Renal pelvis (tissue), 12 donors: ENCODE measurements at places on chromosomes 12 and 14.

- no peak for DNase-seq
Measured at GRCh38 chr12:106010741-106011140, 128.0 kb downstream of the NUAK1 start.

DNA sequence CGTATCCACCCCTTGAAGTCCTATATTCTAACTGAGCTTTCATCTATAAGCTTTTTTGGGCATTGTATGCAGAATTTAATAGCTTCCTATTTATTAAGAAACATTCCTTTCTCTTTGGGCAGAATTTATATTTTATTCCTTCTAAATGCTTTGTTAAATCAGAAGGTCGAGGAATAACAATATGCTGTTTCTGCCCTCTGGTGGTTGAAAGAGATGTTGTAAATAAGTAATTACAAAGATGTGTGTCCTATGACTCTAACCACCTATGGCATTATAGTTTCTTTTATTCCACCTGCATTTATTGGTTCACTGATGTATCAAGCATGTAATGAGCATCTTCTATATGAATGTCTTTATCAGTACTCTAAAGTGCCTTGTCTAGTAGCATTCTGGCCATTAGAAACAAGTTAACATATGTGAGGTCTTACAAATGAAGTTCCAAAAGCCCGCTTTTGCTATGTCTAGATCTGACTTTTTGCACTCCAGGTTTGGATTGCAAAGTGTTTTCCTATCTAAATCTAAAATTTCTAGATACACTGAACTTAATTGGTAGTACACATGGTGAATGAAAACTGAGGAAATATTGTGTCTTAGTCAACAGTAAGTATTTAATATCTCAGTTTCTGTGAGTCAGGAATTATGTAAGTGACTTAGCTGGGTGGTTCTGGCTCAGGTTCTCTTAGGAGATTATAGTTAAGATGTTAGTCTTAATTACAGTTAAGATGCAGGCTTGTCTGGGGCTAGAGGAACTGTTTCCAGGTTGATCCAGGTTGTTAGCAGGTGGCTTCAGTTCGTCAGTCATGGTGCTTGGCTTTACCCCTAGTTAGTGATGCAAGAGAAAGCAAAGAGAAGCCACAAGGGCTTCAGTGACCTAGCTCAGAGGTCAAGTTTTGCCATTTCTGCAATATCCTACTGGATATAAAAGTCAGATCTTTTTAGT, 57.5 kb downstream of the PLEKHA5 start:
- DNase-seq = peak; percentile 58

- no peak for DNase-seq
Measured at GRCh38 chr12:57614178-57614947, 3.1 kb downstream of the ARHGEF25 start.

DNA sequence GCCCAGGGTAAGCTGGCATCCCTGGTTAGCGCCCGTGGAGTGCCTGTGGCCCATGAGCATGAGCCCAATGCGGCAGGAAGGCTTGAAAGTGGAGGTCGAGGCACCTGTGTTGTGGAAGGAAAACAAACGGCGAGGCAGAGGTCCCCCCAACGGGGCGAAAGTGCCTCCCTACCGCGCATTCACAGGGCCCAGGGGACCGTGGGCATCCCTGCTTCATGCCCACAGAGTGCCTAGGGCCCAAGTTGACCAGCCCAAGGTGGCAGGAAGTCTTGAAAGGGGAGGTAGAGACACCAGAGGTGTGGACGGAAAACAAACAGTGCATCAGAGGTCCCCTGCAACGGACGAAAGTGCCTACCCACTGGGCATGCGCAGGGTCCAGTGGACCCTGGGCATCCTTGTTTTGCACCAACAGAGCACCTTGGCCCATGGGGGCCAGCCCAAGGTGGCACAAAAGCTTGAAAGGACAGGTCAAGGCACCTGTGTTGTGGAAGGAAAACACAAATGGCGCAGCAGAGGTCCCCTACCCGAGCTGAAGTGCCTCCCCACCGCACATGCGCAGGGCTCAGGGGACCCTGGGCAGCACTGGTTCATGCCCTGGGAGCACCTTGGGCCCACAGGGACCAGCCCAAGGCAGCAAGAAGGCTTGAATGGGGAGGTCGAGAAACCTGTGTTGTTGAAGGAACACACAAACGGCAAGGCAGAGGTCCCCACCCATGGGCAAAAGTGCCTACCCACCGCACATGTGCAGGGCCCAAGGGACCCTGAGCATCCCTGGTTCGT, 377.5 kb downstream of the ALG10 start:
- no peak for DNase-seq

DNA sequence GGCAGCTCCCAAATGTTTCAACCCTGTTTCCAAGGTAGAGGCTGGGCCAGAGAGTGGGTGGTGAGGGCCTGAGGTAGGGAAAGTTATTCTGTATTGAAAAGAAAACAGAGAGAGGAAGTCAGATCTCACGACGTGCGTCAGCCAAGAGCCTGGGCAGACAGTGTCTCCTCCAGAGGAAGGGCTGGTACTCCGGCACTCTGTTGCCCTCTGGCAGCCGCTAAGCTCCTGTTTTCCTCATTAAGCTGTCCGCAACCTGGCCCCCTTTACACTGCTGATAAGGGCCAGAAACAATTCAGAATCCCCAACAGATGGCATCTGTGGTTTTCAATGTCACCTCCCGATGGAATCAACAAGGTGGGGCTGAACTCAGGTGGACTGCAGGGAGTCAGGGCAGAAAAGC, 26.0 kb upstream of the LTBP2 start:
- DNase-seq = no peak

- DNase-seq = no peak
Measured at GRCh38 chr12:66118240-66118891, 12.2 kb downstream of the LLPH start.

DNA sequence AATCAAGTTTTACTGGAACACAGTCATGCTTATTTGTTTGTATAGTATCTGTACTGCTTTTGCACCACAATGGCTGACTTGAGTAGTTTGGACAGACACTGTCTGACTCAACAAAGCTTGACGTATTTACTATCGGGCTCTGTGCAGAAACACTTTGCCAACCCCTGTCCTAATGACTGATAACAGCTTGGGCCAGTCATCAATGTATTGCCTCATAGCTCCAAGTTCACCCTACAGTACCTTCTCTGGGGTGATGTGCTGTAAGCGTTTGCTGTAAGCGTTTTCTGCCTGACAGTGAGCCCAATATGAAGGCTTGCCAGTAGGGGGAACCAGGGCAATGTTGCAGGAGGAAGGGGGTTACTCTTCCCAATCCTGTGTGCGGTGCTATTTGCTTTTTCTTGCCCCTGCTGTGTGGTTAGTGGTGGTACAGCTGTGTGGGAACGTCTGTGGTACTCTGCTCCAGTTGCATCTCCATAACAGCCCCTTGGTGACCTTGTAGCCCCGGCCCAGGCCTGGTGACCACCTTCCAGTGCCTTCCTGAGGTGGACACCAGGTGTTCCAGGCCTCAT, 5.4 kb upstream of the CCDC177 start:
- no peak for DNase-seq

GRCh38 chr12:25797949-25798348, 160.5 kb upstream of the RASSF8 start:
- no peak for DNase-seq

DNA sequence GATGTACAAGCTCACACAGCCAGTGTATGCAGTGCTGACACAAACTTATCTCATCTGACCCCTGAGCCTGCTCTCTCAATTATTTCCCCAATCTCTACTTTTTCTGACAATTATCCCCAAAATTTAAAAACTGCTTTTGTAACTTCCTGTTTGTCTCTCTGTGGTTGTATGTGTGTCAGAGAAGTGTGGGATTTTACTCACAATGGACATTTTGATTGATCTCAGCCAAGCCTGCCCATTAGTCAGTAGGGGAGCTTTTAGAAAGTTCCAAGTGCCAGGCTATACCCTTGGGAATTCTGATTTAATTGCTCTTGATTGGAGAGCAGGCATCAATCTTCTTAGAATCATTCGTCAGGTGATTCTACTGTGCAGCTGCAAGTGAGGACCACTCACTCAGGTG, 64.9 kb upstream of the LMNTD1 start:
- DNase-seq = no peak

- DNase-seq = no peak
Measured at GRCh38 chr12:5476356-5476755, 44.4 kb downstream of the NTF3 start.

GRCh38 chr14:64935508-64935907, 7.0 kb downstream of the GPX2 start:
- DNase-seq = no peak

DNA sequence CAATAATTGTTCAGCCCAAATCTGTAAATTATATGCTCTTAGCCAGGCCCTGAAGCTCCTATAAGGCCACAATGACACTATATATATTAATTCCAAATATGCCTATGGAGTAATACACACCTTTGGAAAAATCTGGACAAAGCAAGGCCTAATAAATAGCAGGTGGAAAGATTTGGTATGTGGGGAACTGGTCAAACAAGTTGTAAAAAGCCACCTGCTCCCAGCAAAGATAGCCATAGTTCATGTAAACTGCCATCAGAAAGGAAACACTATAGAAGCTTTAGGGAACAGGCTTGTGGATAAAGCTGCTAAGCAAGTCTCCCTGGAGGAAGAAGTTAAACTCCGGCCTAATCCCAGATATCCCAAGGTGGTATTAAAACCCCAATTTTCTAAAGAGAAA, 29.7 kb downstream of the PRMT8 start:
- no peak for DNase-seq

DNA sequence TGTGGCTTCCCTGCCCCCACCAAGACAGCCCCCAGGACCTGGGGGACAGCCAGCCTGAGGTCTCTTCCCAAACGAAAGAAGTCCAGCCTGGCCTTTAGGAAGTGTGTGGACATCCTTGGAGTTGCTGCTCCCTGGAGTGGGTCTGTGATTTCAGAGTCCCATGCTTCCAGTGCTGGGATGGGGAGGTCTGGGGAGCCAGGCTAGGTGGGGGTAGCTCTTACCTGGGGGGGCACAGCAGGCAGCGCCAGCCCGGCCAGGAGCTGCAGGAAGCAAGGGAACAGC, 509 bp downstream of the PGF start:
- no peak for DNase-seq

GRCh38 chr14:38737686-38738407, 365.2 kb downstream of the SEC23A start:
- peak; percentile 21 for DNase-seq

- no peak for DNase-seq
Measured at GRCh38 chr12:1886396-1887008, 31.9 kb downstream of the CACNA2D4 start.

GRCh38 chr12:99043319-99043914, 398.3 kb downstream of the APAF1 start:
- DNase-seq = peak; percentile 60

GRCh38 chr12:123393747-123394146, 9.8 kb downstream of the KMT5A start:
- no peak for DNase-seq

GRCh38 chr12:6201213-6201608, 1.0 kb downstream of the CD9 start:
- DNase-seq = no peak

DNA sequence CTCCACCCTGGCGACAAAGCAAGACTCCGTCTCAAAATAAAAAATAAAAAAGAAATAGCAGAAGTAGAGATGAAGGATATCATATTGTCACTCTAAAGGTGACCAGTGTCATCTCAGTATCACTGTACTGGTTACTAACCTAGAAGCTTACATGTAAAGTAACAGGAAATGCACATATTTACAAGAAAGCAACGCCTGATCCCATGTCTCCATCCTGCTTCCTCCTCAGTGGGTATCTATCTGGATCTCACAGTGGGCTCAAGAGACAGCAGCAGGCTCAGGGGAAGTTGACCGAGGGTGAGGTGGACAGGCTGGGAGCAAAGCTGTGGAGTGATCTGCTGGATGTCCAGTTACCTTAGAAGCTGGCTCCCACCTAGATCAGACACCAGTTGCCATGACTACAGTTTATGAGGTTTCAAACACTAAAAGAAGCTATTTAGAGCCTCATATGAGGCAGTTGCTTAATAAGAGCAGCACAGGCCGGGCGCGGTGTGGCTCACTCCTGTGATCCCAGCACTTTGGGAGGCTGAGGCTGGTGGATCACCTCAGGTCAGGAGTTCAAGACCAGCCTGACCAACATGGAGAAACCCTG, 10.5 kb downstream of the MTRFR start:
- peak; percentile 60 for DNase-seq

- DNase-seq = no peak
Measured at GRCh38 chr12:108600702-108601007, 2.8 kb upstream of the TMEM119 start.

GRCh38 chr14:22500954-22501726, 87.9 kb downstream of the DAD1 start:
- DNase-seq = no peak

DNA sequence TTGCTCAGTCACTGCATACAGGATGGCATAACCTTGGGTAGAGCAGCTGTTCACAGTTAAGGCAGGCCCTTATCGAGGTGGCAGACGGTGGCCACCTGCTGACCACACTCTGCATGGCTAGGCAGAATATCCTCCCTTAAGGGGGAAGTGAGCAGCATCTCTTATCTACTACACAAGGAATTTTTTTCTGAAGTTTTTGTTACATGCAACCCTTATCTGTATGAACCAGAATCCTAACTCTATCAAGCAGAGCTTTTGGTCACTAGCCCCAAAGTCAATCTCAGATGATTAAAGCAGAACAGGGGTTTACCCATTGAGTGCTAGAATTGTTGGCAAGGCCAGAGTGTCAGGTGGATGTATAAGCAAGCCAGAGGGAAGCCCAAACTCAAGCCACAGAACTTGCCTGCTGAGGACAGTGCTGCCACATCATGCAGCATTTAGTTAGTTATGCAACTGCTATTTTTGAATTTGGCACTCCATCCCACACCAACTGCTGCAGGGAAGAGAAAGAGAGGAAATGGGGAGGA, 192.8 kb downstream of the TBX5 start:
- DNase-seq = no peak

DNA sequence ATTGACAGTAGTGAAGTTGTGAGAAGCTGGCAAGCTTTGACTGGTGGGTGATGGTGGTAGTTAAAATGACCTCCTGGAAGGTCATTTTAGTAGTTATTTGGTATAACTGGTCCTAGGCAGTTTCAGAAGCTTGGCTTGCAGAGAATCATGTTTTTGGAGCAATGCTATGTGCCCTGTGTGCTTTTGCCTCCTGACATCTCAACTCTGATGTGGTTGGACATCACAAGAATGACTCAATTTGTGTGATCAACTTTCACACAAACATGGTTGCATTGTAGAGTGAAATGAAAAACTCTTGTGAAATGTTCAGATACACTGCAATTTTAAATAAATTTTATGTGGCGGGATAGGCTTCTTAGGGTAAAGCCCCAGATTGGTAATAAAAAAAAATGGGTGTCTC, 8.3 kb upstream of the ABCD2 start:
- no peak for DNase-seq

GRCh38 chr14:104288272-104288671, 149.9 kb downstream of the KIF26A start:
- no peak for DNase-seq

DNA sequence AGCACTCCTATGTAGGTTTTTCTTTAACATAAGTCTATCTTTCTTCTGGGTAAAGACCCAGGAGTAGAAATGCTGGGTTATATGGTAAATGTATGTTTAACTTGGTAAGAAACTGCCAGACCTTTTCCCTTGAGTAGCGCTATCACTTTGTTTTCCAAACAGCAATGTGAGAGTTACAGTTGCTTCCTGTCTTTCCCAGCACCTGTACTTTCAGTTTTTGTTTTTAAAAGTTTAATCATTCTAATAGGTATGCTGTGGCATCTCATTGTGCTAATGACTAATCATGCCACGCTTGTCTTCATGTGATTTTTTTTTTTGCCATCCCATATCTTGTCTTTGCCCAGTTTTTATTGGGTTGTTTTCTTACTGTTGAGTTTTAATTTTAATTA, 28.1 kb downstream of the GIT2 start:
- DNase-seq = no peak

- no peak for DNase-seq
Measured at GRCh38 chr14:68225321-68225720, 405.7 kb downstream of the RAD51B start.
